Renal cortical epithelial cell (primary cell): ENCODE measurements at places on chromosomes 12 and 14.
A peak's percentile ranks its signal among the peaks of the same experiment; 100 is the strongest.

- peak; percentile 12 for DNase-seq
Measured at GRCh38 chr14:67977434-67978034, 158.0 kb downstream of the RAD51B start.

DNA sequence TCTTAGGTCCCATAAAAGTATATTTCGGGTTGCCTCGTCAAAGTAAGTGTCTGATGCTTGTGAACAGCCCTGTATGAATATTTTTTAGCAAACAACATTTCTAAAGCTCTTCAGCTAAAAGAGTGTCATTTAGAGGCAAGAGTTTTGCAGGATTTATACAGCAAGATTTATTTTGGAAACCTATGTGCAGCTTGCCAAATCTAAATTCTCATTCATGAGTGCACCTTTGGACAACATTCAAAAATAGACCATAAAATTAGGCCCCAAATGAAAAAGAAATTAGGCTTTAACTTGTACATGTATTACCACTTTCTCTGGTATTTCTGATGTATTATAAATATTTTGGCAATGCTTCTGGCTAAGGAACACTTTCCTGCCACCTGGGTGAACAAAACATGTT lies 224.4 kb upstream of the PDZRN4 start:
- no peak for DNase-seq

DNA sequence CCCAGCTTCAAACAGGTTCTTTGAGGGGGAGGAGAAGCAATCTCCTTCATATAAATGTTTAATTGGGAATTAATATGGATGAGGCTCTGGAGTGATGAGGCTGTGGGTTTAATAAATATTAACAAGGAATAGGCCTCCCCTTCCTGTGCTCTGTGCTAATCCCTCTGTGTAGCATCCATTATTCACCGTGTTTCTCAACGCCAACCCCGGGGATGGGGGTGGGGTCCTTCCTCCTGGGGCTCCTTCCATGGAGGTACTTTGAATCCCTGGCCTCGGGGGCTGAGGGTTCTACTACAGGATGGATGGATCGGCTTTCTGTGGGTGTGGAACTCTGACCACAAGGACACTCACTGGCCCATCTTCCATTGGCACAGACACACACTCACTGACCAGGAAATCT lies 34.9 kb upstream of the TMEM179 start:
- no peak for DNase-seq

DNA sequence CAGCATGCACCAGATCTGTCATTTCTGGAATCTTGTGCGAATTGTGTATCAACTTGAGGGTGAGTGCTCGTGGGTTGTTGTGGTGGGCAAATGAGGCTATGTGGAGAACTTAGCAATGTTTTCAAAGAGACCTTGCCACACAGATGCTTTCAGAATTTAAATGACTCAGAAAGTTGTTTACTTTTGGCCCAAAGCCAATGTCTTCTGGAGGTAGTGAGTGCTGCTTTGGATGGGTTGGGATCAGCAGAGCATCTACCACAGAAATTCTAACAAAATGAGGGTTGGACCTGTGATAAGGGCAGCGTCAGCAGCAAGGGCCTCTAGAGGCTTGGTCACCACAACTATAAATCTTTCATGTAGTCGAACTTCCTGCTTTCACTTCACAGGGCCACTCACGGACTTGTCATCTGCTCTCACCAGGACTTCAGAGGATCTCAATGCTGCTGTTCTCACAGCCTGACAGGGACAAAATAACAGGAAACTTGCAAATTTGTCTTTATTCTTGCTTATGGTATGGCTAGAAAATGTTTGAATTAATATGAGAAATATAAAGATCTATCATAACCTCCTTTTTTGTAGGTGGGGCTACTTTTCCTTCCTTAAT lies 111.4 kb downstream of the DACT1 start:
- DNase-seq: peak; percentile 98

DNA sequence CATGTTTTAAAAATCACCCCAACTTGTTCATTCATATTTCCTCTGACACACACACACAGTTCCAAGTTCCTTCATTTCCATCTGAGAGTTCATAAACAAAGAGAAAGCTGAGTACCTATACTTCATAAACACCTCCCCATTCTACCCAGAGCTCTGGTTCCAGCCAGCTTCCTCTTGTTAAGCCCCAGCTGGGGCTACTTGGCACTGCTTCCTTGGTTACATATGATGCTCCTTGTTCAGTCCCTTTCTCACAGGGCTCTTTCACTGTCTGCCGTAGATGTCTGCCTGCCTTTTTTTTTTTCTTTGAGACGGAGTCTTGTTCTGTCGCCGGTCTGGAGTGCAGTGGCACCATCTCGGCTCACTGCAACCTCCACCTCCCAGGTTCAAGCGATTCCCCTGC lies 77.5 kb downstream of the COX16 start:
- no peak for DNase-seq

- DNase-seq: peak; percentile 42
Measured at GRCh38 chr12:107492393-107493134, 193.0 kb upstream of the PWP1 start.
